ENCODE measurements at places on chromosomes 11 and 22.

GRCh38 chr11:128174465-128175291 is 412.7 kb downstream of the ETS1 start:
- DNase-seq, result no peak

DNA sequence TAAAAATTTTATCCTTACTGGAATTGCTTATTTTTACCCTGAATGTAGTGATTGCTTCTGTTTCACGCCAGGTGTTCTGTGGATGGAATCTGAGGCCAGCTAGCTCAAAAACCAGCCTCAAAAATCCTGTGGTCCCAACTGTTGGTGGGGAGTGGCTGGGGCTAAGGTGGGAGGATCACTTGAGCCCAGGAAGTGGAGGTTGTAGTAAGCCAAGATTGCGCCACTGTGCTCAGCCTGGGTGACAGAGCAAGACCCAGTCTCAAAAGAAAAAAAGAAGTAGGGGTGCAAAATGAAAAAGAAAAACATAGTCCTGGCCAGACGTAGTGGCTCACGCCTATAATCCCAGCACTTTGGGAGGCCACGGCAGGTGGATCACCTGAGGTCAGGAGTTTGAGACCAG is 27.0 kb upstream of the SLC5A1 start:
- no peak for DNase-seq

- no peak for DNase-seq
Observed at GRCh38 chr11:58900479-58901420, 38.5 kb upstream of the GLYATL1 start.

GRCh38 chr11:69893631-69894030 is 74.4 kb upstream of the FGF3 start:
- DNase-seq, result no peak

DNA sequence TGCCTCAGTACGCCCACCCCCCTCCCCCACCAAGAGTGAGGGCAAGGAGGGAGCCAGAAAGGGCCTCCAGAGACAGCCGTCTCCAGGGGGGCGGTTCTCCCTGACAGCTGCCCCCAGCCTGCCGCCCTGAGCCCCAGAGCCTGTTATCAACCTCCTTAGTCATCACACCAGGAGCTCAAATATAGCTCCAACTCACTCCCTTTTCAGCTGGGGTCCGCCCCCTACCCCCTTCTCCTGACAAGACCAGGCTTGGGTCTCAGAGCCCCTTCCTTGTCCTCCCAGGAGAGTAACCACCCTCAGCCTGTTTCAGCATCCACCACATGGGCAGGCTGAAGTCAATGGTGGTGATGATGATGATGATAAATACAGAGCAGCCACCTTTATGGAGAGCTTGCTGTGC is 2.5 kb upstream of the INPP5J start:
- no peak for DNase-seq

GRCh38 chr11:125256541-125257189 is 92.1 kb downstream of the PKNOX2 start:
- DNase-seq, result no peak

- no peak for DNase-seq
Observed at GRCh38 chr11:35085531-35086165, 53.3 kb upstream of the CD44 start.

DNA sequence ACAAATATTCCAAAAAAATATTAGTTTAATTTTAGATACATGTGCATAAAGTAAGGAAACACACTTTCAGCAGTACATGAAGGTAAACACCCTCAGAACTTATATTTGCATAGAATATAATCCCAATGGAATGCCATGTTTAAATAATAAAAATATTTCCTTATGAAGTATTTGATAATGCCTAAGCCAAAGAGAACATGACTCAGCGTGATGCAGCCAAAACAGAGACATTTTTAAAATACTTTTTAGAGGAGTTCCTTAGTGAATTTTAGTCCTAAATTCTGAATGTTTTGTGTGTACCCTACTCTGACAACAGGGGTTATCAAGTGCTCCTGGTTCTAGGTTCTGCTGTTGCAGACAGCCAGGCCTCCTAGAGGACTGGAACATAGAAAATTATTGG is 39.1 kb upstream of the POU2AF2 start:
- no peak for DNase-seq

DNA sequence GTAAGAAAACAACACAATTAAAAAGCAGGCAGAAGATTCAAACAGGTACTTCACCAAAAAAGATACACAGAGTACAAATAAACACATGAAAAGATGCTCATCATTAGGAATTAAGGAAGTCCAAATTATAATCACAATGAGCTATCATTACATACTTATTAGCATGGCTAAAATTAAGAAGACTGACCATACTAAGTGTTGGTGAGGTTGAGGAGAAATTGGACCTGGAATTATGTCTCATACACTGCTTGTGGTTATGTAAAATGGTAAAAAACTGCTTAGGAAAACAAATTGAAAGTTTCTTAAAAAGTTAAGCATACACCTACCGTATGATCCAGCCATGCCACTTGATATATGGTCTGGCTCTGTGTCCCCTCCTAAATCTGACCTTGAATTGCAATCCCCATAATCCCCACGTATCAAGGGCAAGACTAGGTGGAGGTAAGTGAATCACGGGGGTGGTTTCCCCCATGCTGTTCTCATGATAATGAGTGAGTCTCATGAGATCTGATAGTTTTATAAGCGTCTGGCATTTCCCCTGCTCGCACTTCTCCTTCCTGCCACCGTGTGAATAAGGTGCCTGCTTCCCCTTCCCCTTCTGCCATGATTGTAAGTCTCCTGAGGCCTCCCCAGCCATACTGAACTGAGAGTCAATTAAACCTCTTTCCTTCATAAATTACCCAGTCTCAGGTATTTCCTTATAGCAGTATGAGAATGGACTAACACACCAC is 4.8 kb downstream of the SAAL1 start:
- no peak for DNase-seq

GRCh38 chr11:124625504-124626168 is 3.0 kb downstream of the TBRG1 start:
- no peak for DNase-seq

DNA sequence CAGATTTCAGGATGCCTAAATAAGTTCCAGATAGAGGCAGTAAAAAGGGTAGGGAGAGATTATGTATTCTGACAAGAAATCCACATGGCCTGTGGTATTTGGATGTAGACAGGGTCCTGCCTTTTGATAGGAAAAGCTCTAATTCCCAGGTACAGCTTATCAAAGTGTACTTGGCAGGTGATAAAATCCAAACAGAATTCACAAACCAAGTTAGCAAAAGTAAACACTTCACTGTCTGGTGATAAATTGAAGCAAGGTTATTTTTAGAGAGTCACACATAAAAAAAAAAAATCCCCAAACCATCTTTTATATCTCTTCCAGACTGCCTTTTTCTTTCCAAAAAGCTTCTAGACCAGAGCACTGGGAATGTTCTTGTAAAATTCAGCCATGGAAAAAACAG is 5.7 kb downstream of the CBLIF start:
- no peak for DNase-seq

DNA sequence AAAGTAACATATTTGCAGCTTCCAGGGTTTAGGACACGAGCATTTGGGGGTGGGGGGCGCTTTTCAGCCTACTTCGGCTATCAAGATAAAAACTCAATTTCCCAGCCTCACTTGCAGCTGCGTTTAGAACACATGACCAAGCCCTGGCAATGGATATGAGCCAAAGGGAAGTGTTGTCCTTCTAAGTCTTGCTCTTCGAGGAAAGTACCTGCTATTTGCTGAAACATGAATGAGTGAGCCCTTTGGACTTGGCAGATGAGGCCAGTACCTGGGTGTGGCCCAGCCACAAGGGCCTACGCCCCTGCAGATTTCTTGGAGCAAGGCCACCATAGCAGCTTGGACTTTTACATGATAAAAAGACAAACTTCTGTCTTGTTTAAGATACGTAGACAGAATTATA is 60.2 kb upstream of the SORL1 start:
- DNase-seq, result no peak

DNA sequence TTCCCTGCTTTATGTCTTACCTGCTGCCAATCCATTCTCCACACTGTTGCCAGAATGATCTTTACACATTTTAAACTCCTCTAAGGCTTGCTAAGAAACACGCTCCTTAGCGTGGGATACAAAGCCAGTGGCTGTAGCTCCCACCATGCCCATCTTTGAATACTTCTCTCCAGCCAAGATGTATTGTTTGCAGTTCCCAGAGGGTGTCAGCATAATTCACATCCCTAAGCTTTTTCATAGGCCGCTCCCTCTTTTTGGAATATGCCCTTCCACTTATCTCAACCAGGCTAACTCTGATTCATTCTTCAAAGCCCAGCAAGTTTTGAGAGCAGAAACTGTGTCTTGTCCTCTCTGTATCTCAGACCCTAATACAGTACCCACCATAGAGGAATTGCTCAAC is 8.1 kb upstream of the UPK2 start:
- no peak for DNase-seq

GRCh38 chr11:16815047-16815767 is 76.8 kb downstream of the C11orf58 start:
- DNase-seq, result no peak

GRCh38 chr11:124935548-124936514 is at the start of gene HEPACAM:
Gene HEPACAM, minus strand, starts transcription at chr11:124936047. Its CDS starts 41 bp downstream, at chr11:124936006.
- DNase-seq, result no peak

Measured in NCI-H1417 treated with DMSO at 0.1 percent for 48 hours (cell line).